ENCODE measurements at places on chromosomes 11 and 22.

DNA sequence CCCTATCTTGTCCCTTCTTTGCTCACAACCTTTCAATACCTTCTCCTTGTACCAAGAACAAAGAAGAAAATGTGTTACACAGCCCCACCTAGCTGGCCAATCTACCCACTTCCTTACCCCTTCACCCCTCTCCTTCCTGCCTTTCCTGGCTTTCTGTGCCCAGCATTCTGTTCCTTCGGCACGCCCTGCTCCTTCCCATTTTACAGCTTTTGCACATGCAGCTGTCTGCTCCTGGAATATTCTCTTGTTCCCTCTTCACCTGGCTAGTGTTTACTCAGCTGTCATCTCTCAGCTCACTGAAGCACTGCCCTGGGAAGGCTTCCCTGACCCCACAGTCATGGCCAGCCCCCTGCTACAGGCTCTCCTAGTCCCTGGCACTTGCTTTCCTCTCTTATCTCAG lies 30.7 kb downstream of the SERPINH1 start:
- no peak for DNase-seq

DNA sequence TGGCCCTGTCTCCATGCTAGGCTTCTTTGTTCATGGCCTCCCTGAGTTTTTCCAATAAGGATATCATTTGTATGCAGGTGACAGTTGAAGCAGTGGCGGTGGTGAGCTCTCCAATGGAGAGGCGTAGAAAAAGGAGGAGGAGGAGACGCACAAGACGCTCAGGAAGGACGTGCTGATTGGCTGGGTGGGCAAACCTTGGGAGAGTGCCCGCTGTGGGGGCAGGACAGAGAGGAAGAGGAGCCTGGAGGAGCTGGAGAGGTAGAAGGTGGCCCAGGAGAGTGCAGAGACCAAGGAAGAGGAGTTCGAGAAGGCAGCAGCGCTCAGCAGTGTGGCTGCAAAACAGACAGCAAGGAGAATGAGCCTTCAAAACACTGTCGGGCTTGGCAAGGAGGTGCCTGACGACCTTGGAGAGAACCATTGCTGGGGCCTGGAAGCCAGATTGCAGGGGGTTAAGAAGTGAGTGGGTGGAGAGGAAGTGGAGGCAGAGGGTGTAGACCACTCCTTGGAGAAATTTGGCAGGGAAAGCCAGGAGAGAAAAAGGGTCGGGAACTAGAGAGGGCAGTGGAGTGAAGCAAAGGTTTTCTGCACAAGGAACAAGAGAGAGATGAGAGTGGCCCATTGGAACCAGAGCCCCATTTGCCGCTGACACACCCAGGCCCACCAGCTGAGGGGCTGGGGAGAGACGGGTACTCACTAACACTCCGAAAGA lies 7.5 kb downstream of the CLCF1 start:
- DNase-seq, result no peak

GRCh38 chr11:85407648-85408047 lies 219.5 kb downstream of the DLG2 start:
- DNase-seq, result no peak

GRCh38 chr22:25488244-25489020 lies 76.0 kb upstream of the GRK3 start:
- DNase-seq, result no peak

GRCh38 chr22:45997777-45998637 lies 21.0 kb upstream of the WNT7B start:
- no peak for DNase-seq

DNA sequence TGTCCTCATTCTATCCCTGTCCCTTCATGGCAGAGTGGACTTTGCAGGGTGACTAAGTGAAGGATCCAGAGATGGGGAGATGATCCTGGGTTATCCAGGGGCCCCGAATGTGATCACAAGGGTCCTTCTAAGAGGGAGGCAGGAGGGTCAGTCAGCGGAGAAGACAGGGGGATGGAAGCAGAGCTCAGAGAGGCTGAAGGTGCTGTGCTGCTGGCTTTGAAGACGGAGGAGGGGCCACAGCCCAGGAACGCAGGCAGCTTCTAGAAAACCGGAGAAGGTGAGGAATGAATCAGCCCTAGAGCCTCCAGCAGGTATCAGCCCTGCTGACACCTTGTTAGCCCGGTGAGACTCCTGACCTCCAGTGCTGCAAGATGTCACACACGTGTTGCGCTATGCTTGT lies 63.7 kb downstream of the CDKN1C start:
- DNase-seq, result no peak

- DNase-seq, result no peak
Observed at GRCh38 chr11:2583605-2583958, 116.2 kb downstream of the KCNQ1OT1 start.

DNA sequence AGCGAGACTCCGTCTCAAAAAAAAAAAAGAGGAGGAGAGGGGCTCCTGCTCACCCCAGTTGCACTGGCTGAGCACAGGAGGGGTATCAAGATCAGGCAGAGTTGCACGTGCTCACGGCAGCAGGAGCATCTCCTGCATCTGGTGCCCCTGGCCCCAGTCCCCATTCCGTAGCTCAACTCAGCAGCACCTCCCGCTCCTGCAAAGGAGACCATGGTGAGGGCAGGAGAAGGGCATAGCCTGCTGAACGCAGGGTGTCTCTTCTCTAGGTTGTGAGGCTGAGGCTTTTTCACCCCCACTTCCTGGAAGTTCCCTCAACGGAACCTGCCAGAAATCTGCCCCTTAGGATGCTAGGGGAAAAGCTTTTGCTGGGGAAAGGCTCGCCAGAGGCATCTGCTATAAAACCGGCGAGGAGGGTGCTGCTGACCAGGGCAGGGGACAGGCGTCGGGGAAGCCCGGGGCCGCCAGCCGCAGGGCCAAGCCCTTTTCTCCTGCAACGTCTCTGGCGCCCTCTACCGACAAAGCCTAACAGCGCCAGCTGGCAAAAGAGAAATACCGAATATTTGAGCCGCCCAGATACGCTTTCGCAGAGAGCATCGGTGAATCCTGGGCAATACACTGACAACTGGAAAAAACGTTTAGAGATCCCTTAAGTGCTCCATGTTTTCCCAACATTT lies 1.0 kb upstream of the PPP6R2 start:
- DNase-seq, result peak; percentile 87

DNA sequence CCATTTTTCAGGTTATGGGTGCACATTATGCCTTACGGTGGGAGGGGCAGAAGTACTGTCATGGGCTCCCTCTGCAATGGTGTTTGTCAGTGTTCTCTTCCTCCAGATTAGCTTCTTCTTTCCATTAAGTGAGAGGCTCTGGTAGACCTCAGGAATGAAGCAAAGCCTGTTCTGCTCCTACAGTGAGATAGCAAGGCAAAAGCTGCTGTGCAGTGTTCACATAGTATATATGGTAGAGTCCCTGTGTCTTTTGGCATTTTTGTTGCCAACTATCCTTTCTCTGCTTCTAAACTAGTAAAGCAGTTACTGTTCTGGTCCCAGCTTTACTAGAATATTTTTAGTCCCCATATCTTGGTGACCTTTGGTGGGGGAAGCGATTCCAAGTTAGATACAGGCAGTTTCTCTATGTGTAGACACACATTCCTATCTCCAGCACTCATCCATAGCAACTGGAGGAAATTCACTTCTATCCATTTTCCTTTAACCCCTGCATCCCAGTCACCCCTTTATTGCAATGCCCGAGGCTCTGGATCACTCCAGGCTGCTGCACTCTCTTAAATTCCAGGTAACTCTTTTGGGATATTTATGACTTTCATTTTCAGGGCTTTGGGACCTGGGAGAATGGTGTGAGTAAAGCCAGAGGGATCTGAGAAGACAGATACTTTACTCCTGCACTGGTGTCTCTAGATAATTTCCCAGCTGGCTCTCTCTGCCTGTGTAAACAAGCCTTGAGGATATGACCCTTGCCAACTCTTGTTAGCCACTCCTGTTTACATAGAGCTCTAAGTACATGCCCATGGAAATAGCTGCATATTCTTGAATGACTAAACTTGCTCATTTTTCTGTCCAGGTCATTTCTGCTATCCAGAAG lies 3.9 kb upstream of the TRIM34 start:
- no peak for DNase-seq

DNA sequence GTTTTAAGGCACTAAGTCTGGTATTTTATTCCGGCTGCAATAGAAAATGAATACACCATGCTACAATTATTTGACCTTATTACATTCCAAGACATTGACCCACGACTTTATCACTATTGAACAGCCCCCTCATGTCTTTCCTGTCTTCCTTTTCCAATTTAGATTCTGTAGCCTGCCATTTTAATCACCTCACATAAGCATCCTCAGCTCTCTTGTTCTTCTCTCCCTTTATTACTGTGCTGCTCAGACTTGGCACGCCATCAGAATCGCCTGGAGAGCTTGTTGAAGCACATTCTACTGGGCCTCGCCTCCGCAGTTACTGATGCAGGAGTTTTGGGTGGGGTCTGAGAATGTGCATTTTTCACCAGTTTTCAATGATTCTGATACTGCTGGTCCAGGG lies 38.7 kb upstream of the SWAP70 start:
- no peak for DNase-seq

DNA sequence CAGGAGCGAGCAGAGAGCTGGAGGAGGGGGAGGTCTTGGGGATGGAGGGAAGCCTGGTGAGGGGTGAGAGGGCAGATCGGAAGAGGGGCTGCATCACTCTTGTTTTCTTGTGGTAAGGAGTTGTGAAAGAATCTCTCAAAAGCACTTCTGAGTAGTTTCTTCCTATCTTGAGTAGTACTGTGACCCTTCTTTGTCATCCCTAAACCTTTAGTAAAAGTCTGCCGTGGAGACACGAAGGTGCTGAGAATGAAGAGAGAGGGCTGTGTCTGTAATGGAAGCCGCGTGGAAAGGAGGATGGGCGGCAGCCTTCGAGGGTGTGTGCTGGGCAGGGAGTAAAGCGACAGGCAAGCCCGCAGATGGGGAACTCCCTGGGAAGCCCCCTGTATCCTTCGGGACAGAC lies 237.8 kb downstream of the TBC1D22A start:
- no peak for DNase-seq

DNA sequence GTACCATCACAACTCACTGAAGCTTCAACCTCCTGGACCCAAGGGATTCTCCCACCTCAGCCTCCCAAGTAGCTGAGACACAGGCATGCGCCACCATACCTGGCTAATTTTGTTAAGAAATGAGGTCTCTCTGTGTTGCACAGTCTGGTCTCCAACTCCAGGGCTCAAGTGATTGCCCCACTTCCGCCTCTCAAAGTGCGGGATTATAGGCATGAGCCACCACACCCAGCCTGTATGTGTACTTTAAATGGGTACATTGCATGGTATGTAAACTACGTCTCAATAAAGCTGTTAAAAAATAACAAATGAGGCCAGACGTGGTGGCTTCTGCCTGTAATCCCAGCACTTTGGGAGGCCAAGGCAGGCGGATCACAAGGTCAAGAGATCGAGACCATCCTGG lies 36.2 kb upstream of the DDX6 start:
- no peak for DNase-seq

DNA sequence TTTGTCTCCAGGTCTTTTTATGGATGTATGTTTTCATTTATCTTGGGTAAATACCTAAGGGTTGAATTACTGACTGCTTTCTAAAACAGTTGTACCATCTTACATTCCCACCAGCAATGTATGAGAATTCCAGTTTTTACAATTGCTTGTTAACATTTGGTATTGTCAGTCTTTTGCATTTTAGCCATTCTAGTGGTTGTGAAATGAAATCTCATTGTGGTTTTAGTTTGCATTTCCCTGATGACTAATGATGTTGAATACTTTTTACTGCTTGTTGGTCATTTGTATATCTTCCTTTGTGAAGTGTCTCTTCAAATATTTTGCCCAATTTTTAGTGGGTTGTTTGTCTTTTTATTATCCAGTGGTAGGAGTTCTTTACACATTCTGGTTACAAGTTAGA lies 92.8 kb downstream of the ARFGAP2 start:
- no peak for DNase-seq

All from CD4-positive, alpha-beta T cell treated with Interleukin-4 for 4 hours (primary cell).